ENCODE measurements at places on chromosomes 5 and 9. TPM values are rescaled to one million over a fixed set of nuclear protein-coding genes. Genes with fewer than 3 reads are reported as not detected.

The SLC6A3 gene
- not detected for total RNA-seq

The SLC36A3 gene
- not detected for total RNA-seq

The MARCOL gene
- not detected for total RNA-seq

The GRM6 gene
- not detected for total RNA-seq

The MED27 gene
- total RNA-seq: 35.9 TPM

The DMRT2 gene
- not detected for total RNA-seq

The ARRDC3 gene
- total RNA-seq: 8.1 TPM
